ENCODE measurements at places on chromosomes 16 and 17.

DNA sequence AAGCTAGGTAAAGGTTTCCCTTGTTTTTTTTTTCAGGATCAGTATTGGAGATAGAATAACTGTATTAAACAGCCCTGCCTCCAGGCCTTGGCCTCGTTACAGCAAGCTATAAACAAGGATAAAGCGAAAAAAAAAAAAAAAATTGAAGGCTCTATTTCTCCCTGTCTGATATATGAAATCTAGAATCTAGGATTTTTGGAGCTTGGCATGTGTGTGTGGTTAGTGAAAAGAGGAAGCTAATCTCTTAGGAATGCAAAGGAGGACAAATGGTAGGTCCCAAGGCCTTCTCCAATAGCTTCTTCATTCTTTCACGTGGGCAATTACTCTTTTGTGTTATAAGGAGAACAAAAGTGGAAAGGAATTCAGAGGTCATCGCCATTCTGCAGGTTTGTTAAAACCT is 470.3 kb downstream of the TMEM114 start:
- DNase-seq, result no peak

GRCh38 chr17:61411261-61412142 is 11.9 kb downstream of the TBX2 start:
- peak; percentile 27 for DNase-seq

- no peak for DNase-seq
Observed at GRCh38 chr17:1460233-1460632, 4.2 kb upstream of the CRK start.

DNA sequence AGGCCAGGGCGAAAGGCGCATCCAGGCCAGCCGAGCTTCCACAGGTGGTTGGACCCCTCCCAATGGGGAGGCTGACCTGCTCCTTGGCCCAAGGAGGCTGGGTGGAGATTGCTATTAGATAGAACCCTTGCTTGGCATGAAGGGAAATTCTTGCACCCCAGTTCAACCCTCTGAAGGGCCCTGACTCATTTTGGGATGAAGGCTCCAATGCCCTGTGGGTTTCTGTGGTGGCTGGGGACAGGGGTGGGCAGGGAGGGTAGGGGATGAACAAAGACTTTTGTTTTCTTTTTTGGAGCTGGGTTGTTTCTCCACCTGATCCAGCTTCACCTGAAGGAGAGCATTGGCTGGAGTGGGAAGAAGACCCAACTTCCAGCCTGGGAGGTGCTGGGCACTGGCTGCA is 16.7 kb upstream of the TBX21 start:
- no peak for DNase-seq

DNA sequence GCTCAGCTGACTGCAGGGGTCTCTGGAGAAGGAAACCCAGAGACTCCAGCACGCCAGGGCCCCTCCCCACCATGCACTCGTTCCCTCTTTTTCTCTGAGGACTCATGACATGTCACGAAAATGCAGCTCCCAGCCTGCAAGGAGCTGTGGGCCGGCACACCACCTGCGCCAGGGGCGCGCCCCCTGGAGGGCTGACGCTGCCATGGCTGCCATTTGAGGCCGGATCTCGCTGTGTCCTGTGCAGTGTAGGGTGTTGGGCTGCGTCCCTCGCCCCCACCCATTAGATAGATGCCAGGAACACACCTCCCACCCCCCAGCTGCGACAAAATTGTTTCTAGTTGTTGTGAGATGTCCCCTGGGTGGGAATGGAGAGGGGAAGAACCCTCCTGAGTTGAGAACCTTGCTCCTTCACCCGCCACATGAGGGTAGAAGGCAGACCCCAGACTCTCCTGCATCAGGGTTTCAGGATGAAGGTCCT is 8.2 kb downstream of the SYNGR2 start:
- no peak for DNase-seq
